ENCODE measurements at places on chromosomes 5 and 9.
A peak's percentile ranks its signal among the peaks of the same experiment; 100 is the strongest.

- no peak for DNase-seq
Observed at GRCh38 chr5:73565969-73566547, 515 bp downstream of the UTP15 start.

- no peak for DNase-seq
Observed at GRCh38 chr9:94933511-94933828, 207.0 kb downstream of the AOPEP start.

DNA sequence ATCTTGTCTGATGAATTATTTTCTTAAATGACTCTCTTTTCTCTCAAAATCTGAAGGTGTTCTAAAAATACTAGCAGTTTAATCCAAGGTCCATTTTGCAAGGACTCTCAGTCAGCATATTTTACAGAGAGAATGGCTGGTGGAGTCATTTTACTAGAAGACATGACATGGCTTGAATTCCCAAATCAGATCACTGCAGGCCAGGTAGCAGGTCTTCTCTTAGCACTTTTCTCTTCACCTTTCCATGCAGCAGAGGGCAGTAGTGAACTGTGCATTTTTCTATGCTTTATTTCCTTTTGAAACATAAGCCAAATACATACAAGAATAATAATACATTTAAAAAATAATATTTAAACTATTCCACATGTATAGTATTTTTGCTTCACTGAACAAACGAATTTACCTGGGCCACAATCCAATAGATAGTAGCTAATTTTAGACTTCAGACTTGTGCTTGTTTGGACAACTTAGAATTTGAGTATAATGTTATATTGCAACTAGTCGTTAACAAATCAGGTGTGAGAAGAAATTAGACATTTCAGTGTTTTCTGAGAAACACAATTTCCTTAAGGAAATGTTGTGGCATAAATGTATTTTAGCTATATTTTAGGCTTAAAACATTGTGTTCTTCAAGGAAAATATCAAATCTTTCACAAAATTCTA is 289.4 kb upstream of the DAB2 start:
- no peak for DNase-seq

GRCh38 chr5:109570362-109570874 is 119.3 kb upstream of the MAN2A1 start:
- DNase-seq, result no peak

DNA sequence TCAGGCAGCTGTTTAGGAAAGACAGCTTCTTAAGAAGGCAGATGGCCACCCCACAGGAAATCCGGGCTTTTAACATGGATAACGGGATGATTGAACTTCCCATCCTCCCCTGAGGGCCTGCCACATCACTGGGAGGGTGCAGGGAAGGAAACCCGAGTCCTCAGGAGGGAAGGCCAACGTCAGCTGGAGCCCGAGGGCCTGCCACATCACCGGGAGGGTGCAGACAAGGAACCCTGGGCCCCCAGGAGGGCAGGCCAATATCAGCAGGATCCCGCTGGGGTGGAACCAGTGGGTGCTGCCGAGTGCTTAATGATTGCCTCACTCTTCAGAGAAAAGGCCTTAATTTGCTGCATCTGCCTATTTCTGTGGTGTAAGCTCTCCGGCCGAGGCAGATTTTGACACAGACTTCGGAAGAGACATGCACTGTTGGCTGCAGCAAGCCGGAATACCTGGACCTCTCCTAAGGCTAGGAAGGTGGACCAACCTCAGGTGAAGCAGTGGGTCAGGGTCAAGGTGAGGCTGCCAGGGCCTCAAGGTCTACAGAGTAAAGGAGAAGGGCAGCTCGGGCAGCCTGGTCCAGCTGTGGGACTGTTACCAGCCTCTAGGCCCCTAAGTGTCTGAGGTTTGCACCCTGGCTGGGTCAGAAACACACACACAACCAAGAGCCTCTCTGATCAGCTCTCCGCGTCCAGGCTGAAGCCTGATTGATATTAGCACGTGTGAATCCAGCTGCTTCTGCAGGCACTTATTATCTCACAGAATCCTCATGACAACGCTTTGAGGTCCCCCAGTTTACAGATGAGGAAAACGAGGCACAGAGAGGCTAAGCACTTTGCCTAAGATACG is 14.8 kb upstream of the COL5A1 start:
- DNase-seq, result peak; percentile 16

DNA sequence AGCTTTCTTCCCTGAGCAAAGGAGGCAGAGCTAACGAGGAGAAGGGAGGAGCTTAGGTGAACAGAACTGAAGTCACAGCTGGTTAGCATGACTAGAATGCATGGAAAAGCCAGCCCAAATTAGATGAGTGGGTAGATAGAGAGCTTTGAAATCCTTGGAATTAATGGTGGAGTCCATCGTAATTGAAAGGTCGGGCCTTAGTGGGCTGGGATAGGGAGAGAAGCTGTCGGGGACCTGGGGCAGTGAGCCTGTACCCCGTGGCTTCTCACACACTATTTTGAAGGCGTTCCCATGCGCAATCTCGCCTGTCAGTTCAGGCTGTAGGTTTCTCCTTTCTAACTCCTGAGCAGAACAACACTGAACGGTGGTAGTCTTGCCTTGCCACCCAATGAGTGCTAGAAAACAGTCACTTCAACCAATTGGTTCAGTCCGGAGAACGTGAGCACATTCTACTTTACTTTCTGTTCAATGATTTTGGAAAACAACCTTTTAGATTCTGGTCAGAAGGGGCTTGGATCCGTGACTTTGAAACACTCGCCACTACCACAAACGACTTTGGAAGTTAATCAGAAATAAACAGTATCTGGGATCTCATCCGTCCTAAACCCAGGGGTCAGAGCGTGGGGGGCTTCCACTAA is 655 bp upstream of the RAI14 start:
- DNase-seq, result peak; percentile 41

- no peak for DNase-seq
Observed at GRCh38 chr5:77635067-77635916, 3.2 kb downstream of the OTP start.

GRCh38 chr9:124339603-124340146 is 75.6 kb downstream of the PSMB7 start:
- no peak for DNase-seq

DNA sequence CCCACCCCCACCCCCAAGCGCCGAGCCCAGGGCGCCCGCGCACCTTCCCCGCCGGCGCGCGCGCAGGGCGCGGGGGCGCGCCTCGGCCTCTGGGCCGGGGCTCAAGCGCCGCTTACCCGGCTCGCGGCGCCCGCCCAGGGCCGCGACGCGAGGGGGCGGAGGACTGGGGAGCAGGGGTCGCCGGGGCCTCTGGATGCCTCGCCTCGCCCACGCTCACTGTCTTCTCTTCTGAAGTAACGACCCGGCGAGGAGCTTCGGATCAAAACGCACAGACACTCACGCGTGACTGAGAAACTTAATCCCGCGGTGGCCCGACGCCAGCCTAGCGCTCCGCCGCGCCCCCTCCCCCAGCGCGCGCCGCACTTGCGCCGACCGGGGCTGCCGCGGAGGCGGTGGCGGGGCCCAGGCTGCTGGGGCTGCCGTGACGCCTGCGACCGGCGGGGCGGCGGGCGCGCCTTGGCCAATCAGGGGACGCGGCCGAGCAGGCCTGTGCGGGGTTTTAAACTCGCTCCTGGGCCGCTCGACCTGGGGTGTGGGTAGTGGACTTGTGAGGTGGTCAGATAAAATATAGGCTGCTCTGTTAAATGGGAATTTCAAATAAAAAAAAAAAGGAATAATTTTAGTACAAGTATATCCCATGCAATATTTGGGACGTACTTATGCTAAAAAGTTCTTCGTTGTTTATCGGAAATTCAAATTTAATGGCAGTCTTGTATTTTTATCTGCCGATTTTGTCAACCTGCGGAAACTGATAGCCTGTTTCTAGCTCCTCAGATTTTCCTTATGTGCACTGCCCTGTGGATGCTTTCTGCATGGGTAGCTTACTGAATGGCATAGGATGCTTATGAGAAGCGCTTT is at the start of gene MPDZ:
Gene MPDZ (minus strand): TSS at position 409 of the 858 bp plus-strand sequence. CDS start 29,377 bp downstream, outside the sequence.
- no peak for DNase-seq

- no peak for DNase-seq
Observed at GRCh38 chr5:168480601-168481000, 5.7 kb upstream of the RARS1 start.

GRCh38 chr5:31455172-31455571 is 76.7 kb downstream of the DROSHA start:
- DNase-seq, result no peak

GRCh38 chr5:112923148-112923917 is 1.3 kb upstream of the REEP5 start:
- no peak for DNase-seq

GRCh38 chr5:164998142-164998541 is 1492.7 kb downstream of the MAT2B start:
- no peak for DNase-seq

- peak; percentile 24 for DNase-seq
Observed at GRCh38 chr5:44875661-44876605, 67.2 kb downstream of the MRPS30 start.

- DNase-seq, result no peak
Observed at GRCh38 chr5:39209924-39210323, 9.4 kb downstream of the FYB1 start.

- DNase-seq, result no peak
Observed at GRCh38 chr9:19440823-19441580, 32.2 kb downstream of the ACER2 start.

GRCh38 chr9:8437876-8438275 is 638.3 kb upstream of the DMAC1 start:
- DNase-seq, result no peak

DNA sequence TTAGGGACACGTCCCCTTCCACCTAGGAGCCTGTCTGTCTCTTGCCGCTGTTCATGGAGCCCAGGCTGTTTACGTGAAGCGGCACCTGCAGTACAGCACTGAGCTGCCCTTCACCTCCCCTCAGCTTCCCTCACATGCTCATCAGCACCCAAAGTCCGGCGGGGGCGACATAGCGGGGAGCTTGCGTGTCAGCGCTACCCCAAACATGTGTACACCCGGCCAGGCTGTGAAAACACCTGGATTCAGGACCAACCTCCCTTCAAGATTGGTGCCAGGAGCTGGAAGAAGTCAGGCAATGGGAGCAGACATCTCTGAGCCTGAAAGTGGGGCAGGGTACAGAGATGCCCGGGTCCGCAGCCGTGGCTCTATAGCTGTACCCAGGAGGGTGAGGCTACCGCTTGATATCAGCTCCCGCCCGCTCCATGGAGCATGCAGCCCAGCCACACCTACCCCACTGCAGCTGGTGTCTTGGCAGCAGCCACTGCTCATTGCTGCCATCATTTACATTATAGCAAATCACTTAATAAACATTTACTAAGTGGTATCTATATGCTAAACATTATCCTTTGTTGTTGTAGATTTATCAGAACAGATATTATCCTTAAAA is 712.1 kb downstream of the CDH9 start:
- DNase-seq, result no peak

- DNase-seq, result no peak
Observed at GRCh38 chr9:221989-222776, 7.5 kb downstream of the DOCK8 start.

GRCh38 chr5:82068723-82069122 is 96.9 kb downstream of the ATG10 start:
- DNase-seq, result no peak

- DNase-seq, result no peak
Observed at GRCh38 chr5:27906481-27906880, 868.1 kb upstream of the CDH9 start.

- no peak for DNase-seq
Observed at GRCh38 chr9:110874963-110875674, 163.2 kb downstream of the LPAR1 start.

DNA sequence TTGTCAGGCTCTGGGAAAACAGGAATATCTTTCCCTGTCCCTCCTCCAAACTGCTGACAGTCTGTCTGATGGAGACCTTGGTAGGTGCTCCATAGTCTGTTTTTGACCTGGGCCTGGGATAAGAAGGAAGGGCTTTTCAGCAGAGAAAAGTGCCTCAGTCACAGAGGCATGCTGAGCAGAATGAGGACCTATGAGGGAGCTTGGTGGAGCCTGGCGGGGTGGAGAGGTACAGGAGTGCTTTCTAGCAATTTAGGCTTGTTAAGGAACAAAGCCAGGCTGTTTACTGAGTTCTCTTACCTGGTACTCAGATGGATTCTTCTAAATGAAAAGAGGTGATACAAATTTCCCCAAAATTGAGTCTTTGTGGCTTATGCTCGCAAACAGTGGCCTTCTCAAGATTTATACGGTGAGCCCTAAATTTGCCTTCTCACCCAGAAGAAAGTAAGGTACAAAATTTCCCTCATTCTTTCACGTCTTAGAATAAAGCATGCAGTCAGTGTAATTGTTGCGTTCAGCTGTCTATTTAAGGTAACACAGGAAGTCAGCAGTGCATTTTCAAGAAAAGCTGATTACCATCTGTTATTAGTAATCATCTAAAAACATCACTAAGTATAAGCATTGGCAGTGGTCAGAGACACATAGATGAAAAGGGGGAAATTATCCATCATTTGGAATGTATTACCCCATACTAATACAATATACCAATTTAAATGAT is 28.6 kb upstream of the IL13 start:
- no peak for DNase-seq

- DNase-seq, result no peak
Observed at GRCh38 chr9:133008406-133008805, 22.4 kb upstream of the GTF3C5 start.

- DNase-seq, result no peak
Observed at GRCh38 chr9:96725576-96725975, 52.3 kb downstream of the ZNF510 start.

DNA sequence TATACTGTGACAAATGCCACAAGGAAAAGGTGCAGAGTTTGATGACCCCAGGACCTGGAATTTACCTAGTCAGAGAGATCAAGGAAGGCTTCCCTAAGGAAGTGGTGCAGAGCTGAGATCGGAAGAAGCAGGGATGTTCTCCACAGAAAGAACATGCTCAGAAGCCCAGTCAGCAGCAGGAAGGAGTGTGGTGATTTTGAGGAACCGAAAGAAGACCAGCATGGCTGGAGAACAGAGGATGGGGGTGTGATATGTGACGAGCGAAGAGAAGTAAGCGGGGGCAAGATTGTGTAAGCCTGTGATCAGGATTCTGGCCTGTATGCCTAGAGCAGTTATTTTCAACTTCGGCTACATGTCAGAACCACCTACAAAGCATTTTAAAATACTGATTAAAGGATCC is 18.7 kb upstream of the PIK3R1 start:
- no peak for DNase-seq

DNA sequence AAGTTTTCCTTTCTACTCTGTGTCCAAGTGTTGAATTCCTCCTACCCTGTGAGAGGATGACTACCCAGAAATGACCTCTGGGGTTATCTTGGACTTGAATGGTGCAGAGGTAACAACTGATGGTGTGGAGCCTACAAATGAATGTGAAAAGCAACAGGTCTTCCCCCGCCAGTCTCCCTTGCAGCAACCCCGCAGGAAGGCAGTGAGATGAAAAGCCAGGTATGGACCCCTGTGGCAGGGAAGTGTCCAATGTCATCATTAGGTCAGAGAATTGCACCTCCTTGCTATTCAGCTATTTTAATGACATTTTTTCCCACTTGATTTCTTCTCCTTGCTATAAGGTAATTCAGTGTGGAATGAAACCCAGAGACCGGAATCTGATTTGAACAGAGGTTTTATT is 58.5 kb downstream of the MAT2B start:
- no peak for DNase-seq

- DNase-seq, result no peak
Observed at GRCh38 chr5:17220469-17220868, 3.0 kb downstream of the BASP1 start.

DNA sequence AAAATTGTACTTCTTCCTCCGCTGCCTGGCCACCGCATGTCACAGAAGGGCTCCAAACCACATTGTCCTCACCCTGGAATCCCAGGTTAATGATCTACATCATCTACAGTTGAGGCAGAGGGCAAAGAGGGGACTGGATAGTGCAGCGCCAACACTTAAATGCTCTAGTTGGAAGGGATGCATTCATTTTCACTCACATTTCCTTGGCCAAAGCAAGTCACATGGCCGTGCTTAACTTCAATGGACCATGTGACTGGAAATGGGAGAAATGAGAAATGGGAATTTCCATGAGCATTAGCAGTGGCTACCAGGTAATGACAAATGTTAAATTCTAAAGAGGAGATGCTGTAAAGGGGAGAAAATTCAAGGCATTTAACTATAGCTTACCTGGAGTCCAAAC is 13.3 kb upstream of the GNAQ start:
- no peak for DNase-seq
